ENCODE measurements at places on chromosomes 7 and 10.
A peak's percentile ranks its signal among the peaks of the same experiment; 100 is the strongest.

- no peak for DNase-seq
Measured at GRCh38 chr7:78496096-78496630, 697.6 kb downstream of the PHTF2 start.

- DNase-seq = peak; percentile 76
Measured at GRCh38 chr10:103678178-103678526, 177.2 kb downstream of the SH3PXD2A start.

- DNase-seq = no peak
Measured at GRCh38 chr10:120121768-120122167, 229.2 kb downstream of the SEC23IP start.

GRCh38 chr7:41529831-41530230 is 173.1 kb downstream of the INHBA start:
- DNase-seq = no peak

- DNase-seq = no peak
Measured at GRCh38 chr7:33888166-33888565, 17.2 kb upstream of the BMPER start.

GRCh38 chr10:128422190-128422589 is 296.0 kb upstream of the MKI67 start:
- no peak for DNase-seq

DNA sequence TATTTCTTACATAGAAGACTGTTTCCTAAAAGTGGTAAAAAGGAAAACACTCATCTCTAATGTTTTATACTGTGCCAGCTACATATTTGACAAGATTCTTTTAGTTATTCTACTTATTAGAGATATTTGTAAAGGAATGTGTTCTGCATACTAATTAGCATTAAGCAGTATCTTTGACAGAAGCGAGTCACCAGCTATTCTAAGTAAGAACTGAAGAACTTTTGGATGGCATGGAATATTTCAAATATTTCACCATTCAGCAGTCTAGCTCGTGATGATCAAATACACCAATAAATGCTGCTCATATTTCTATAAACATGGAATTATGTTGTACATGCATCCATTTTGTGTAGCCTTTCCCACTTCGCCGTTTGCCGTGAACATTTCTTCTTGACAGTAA is 241.6 kb upstream of the TCF7L2 start:
- DNase-seq = no peak

DNA sequence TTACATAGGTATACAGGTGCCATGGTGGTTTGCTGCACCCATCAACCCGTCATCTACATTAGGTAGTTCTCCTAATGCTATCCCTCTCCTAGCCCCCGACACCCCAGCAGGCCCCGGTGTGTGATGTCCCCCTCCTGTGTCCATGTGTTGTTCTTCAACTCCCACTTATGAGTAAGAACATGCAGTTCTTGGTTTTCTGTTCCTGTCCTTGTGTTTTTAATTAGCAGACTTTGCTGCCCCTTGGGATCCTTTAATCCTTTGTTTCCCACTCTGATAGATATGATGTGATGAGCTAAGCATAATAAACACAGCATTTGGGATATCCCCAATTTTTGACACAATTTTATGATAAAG is 71.1 kb upstream of the PALS2 start:
- DNase-seq = no peak

DNA sequence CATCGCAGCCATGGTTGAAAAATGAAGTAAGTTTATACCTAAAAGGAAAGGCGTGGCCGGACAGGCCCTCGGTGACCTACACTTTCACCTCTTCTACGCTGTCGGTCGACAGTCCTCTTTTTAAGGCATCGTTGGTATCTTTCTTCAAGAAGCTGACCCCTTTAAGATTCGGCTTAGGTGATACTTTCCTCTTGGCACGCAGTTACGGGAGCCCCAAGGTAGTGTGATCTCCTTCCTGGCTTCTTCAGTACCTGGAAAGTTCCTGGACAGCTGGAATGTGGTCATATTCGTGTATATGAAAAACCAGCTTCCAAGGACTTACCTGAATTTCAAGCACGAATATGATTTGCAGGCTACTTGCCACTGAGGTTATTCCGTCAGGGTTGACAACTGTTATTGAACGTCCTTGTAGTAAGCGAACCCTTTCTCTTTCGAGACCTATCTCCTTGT is 885 bp upstream of the SYPL1 start:
- DNase-seq = no peak

- DNase-seq = no peak
Measured at GRCh38 chr7:43198599-43199090, 86.2 kb downstream of the HECW1 start.

GRCh38 chr7:2224934-2225333 is 7.8 kb downstream of the MAD1L1 start:
- no peak for DNase-seq

- DNase-seq = no peak
Measured at GRCh38 chr7:122430710-122431109, 126.2 kb upstream of the FEZF1 start.

DNA sequence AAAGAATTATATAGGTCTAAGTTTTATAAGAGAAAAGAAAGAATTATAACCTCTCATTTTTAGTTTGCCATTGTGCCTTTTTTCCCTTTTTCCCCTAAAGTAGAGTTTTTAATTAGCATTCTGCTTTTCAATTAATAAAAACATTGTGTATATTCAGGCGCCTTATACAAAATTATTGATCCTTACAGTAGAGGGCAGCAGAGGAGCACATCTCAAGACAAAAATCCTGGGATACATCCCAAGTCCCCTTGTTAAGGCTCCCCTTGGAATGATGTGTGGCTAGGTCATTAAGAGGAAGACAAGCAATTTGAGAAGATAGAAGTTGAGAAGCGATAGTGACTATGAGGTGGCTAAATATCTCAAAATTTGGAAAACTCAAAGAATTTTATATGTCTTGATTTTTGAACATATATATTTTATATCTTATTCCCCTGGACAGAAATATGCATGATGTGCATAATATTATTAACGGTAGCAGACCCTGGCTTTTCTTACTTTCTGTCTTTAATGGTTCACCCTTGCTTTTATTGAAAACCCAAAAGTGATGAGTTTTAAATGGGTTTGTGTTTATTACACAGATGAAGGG is 19.1 kb upstream of the TPK1 start:
- DNase-seq = no peak

GRCh38 chr7:31023877-31024276 is 28.2 kb upstream of the ADCYAP1R1 start:
- peak; percentile 45 for DNase-seq

- no peak for DNase-seq
Measured at GRCh38 chr7:157540606-157541294, 203.9 kb downstream of the DNAJB6 start.

- DNase-seq = no peak
Measured at GRCh38 chr10:17029239-17029580, 100.4 kb downstream of the CUBN start.

DNA sequence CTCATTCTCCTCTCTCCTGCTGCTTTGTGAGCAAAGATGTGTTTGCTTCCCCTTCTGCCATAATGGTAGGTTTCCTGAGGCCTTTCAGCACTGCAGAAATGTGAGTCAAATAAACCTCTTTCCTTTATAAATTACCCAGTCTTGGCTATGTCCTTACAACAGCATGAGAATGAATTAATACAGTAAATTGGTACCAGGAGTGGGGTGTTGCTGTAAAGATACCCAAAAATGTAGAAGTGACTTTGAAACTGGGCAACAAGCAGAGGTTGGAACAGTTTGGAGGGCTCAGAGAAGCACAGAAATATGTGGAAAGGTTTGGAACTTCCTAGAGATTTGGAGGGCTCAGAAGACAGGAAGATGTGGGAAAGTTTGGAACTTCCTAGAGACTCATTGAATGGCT is 388.7 kb upstream of the GHITM start:
- no peak for DNase-seq

- DNase-seq = no peak
Measured at GRCh38 chr7:139876622-139877283, 47.7 kb downstream of the TBXAS1 start.

GRCh38 chr10:4270116-4270515 is 485.1 kb upstream of the KLF6 start:
- DNase-seq = no peak

DNA sequence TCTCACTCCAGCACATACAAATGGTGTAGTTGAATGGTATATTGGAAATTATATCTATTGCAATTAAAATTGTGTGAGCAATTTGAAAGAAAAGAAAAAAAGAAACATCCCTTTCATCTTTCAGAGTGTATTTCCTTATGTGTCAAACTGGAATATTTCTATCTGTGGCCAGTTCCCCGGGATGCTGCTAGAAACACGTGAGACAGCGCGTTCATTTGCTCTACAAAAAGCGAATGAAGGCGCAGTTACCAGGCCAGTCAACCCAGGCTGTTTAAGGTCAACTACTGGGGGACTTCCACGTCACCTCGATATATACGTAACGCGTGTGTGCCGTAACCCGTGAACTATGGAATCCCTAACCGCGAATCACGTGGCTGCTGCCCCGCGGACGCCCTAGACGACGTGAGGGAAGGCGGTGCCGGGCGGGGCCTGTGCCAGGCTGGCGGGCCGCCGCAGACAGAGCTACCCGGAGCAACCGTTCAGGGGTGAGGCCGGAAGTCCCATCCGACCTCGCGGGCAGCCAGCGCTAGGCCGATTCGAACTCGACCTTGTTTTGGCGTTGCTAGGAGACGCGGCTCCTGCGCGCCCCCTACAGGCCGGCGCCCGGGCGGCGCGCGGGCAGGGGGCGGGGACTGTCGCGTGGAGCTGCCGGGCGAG is 1.1 kb upstream of the ARL4A start:
- peak; percentile 99 for DNase-seq

DNA sequence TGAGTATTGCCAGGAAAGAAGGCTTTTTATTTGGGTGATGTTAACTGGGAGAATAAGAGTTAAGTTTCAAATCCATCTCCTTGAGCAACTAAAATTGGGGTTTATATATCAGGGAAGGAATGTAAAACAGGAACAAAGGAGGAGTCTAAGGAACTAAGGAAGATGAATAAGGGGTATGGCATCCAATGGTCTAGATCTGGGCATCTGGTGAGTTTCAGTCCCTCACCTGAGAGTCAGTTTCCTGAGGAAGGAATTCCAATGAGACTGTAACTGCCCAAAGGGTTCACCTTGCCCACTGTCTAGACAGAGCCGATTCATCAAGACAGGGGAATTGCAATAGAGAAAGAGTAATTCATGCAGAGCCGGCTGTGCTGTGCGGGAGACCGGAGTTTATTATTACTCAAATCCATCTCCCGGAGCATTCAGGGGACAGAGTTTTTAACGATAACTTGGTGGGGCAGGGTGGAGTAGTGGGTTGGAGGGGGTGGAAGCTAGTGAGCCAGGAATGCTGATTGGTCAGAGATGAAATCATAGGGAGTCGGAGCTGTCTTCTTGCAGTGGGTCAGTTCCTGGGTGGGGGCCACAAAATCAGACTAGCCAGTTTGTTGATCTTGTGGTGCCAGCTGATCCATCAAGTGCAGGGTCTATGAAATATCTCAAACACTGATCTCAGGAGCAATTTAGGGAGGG is 188.3 kb upstream of the STK17A start:
- DNase-seq = no peak

- DNase-seq = no peak
Measured at GRCh38 chr7:115059321-115059720, 137.4 kb downstream of the MDFIC start.

GRCh38 chr10:122363722-122364463 is 10.6 kb upstream of the PLEKHA1 start:
- DNase-seq = no peak

- DNase-seq = no peak
Measured at GRCh38 chr7:131359136-131359776, 31.6 kb downstream of the MKLN1 start.

DNA sequence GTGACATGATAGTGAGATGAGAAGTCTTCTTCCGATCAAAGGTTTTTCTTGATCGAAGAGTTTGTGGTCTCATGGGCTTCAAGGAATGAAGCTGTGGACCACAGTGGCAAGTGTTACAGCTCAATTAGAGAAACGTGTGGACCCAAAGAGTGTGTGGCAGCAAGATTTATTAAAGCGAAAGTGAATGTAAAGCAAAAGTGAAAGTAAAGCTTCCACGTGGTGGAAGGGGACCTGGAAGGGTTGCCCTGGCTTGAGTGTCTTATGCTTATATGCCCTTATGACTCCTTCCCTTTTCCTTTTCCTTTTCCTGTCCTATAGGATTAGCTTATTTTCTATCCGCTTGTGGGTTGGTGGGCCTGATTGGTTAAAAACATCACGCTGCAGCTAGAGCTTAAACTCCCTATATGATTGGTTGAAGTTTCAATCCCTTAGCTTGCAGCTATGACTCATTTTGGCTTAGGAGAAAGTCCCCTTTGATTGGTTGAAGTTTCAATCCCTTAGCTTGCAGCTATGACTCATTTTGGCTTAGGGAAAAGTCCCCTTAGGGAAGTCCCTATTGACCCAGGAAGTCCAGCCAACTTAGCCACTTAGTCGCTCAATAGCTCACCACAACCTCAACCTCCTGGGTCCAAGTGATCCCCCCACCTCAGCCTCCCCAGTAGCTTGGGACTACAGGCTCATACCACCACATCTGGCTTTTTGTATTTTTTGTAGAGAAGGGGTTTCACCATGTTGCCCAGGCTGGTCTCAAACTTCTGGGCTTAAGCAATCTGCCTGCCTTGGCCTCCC is 34.7 kb downstream of the MRPS24 start:
- no peak for DNase-seq

DNA sequence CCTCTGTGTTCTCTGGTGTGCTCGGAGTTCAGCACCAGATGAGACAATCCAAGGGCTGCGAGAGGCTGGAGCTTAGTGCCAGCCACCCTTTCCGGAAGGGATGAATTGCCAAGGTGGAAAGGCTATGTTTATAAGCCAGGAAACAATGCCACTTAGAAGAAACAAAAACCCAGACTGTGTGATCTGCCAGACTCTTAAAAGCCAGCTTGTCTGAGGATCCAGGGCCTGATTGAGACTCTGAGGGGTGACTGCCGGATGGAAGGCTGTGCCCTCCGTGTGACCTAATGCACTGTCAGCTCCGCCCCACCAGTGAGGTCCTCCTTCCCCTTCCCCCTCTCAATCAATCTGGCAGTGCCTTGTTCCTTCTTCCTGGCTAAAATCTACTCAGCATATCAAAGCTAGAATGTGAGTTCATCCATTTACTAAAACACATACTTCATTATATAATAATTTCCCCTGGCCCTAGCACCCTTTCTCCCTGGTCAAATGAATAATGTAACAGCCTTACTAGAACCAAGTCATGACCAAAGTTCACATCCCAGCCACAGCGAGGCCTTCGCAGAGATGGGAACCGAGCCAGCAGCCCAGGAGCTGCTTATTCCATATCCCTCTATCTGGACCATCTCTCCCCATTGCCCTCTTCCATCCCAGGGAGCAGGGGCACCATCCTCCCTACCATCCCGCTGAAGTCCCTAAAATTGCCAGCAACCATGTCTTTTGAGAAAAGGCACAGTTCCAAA is 25.5 kb downstream of the FAM107B start:
- no peak for DNase-seq
